ENCODE measurements at places on chromosomes 7 and 10. TPM values are rescaled to one million over a fixed set of nuclear protein-coding genes. Genes with fewer than 3 reads are reported as not detected.

Gene AKR1C1
- polyA plus RNA-seq, result 45.1 TPM

Gene APBB1IP
- not detected for polyA plus RNA-seq

Gene GIMAP8
- polyA plus RNA-seq, result not detected

Gene KNDC1
- 10.8 TPM for polyA plus RNA-seq

Gene HOXA5
- not detected for polyA plus RNA-seq
